ENCODE measurements at places on chromosomes 7 and 10.

DNA sequence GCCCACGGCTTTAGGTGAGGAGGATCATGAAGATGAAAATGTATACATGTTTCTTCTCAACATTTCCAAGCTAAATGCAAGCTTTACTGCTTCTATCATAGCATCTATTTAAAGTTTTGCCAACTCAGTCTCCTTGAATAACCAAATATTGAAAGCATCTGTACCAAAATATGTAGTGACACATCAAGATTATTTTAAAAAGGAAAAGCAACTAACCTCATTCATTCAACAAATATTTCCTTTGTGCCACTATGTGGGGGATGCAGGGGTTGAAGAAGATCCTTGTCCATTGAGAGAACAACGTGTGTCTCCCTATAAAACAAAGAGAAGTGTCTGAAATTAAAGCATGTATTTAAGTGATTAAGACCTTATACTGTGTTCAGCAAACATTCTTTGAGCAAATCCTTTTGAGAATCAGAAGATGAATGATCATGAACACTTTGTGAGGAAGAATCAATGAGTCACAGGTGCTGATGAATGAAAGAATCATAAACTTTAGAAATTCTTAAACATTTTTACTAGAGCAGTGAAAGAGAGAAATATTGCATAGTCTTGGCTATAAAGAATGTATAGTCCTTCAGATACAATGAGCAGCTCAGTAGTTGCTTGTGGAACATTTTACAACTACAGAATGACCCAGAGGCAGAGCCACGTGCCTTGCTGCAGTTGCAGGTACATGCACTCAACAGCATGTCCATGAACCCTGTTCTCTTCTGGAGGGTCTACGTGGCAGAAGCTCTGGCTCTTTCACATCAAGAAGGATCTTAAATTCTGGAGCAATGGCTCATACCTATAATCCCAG, 13.9 kb downstream of the TAS2R60 start:
- DNase-seq: no peak

DNA sequence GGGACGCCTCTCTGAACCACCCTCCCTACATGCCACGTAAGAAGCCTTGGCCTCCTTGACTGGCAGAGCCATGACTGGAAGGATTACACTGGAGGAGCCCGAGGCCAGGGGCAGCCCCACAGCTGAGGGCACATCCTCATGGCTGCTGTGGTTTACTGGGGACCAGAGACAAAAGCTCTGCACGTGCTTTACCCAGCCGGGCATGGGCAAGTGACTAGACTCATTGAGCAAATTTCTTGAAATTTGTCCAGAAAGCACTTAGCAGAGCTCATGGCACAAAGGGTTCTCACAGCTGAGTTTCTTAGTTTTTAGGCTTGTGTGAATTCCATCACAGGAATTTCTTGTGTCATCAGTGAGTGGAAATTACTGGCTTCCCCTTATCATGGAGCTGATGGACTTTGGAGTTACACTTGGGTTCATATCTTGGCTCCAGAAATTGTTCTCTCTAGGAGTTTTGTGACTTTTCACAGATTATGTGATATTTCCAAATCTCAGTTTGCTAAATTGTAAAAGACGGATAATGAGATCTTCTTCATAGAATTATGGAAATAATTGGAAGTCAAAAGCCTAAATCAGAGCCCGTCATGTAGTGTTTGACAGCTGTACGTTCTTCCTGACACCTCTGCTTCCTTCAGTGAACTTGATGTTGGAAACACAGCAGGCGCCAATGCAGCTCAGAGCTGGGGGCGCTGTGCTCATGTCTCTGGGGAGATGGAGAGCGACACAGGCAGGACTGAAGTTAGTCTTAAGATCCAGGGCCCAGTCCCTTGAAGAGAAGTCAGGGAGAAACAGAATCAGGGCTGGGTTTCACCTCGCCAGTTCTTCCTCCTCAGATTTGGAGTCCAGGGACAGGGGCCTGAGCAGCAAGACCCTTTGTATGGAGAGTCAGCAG, 47.7 kb upstream of the MGAM2 start:
- no peak for DNase-seq

GRCh38 chr7:137846827-137847567, at the start of gene DGKI:
TSS of gene DGKI (minus strand) at chr7:137846974.
- DNase-seq: no peak

- DNase-seq: no peak
These were observed 115.1 kb upstream of the AGK start for GRCh38 chr7:141436139-141436538.

DNA sequence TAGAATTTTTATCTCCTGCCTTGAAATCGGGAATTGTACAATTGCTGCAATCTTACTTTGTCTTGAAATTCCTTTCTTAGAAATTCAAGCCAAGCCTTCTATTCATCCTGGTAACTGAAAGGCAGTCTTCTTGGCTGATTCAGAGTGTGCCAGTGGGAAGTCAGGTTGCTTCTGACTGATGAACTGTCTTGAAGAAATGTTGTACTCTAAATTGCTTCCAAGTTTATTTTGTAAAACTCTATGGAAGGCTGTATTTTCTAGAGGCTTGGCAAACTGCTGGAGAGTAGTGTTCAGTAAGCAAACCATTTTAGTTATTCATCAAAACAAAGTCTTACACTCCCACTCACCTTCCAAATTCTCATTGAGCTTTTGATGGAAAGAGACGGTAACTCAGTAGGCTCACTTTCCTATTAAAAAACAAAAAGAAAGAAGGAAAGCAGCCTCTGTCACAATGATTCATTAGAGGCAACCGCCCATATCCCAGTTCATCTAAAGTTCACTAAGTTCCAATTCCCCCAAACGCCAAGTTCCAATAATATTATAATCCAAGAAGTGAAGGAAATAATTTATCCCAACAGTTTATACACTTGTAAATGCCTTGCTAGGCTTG, 187.9 kb upstream of the MALRD1 start:
- no peak for DNase-seq

DNA sequence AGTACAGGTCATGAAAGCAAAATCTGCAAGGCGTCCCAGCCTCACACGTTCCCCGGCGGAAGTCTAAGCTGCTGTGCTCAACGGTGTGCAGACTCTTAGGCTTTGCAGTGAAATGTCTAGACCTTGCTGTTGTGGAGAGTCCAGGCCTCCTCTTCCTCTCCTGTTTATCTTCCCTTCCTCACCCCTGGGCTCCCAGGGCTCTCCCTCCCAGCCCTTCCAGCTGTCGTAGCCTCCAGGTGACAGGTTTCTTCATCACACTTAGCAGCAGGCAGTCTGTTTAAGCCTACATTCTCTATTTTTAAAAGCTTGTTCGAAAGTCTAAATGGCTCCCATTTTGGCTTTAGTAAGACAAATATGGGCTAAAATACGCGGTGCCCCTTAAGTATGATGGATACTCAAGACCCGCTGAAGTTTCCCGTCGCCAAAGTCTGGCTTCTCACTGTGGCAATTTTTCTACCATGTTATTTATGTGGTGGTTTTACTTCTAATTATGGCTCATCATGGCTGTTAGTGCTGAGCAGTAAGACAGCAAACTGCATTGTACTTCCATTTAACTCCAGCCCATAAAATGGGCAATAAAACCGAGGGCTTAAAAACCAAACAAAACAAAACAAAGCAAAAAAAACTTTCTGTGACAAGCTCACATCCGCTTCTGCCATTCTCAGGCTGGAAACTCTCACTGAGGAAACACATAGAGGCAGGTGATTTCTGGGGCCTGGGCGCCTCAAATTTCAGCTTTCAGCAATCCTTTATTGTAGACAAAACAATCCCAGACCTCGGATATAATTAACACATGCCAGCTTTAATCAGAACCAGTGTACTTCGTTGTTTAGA, 243.2 kb downstream of the SNX10 start:
- DNase-seq: peak; percentile 99

- DNase-seq: no peak
These were observed 21.4 kb upstream of the GSDME start for GRCh38 chr7:24778543-24779282.

DNA sequence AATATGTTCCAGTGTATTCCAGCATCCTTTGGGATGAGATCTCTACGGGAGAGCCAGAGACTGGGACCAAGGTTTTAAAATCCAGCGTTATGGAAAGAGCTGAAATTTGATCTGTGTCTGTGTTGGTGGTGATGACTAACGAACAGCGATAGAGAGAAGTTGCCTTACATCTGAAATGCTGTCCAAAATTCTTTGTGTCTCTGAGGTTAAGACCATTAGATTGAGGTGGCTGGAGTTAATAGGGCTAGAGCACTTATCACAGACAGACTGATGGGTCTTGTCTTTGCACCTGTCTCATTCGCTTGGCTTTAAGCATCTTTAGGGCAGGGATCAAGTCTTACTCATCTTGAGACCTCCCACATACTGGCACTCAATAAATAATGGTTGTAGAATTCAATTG, 41.0 kb upstream of the RAPGEF5 start:
- no peak for DNase-seq

DNA sequence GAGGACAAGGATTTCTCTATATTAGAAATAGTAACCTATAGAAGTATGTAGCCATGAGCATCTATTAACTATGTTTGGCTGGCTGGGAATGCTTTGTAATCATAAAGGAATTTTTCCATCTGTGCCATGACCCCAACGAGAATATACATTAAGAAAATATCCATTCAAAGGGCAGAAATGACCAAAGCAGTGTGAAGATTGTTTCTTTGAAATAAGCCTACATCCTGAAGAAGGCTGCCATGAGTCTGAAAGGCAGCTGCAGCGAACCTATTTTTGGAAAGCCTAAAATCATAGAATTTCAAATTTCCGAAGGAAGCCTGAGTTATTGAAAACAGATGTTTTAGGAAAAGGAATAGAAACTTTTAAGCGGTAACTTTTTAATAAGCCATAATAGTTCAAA, 244.2 kb upstream of the FOXK1 start:
- no peak for DNase-seq

DNA sequence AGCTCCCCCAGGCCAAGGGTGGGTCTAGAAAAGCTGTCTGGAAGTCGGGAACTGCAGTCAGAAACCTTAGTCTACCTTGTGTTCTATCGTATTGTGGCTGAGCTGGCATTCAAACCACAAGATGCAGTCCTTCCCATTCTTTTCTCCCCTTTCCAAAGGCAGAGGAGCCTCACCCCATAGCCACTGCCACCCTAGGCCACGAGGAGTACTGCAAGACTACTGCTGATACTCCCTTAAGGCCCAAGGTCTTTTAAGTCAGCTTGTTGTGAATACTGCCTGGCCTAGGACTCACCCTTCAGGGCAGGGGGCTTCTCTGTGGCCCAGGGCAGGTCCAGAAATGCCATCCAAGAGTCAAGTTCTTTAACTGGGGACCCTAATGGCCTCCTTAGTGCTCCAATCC, 214.5 kb upstream of the CNTNAP2 start:
- DNase-seq: no peak

GRCh38 chr10:79442171-79443040, 3.0 kb downstream of the ZCCHC24 start:
- no peak for DNase-seq

DNA sequence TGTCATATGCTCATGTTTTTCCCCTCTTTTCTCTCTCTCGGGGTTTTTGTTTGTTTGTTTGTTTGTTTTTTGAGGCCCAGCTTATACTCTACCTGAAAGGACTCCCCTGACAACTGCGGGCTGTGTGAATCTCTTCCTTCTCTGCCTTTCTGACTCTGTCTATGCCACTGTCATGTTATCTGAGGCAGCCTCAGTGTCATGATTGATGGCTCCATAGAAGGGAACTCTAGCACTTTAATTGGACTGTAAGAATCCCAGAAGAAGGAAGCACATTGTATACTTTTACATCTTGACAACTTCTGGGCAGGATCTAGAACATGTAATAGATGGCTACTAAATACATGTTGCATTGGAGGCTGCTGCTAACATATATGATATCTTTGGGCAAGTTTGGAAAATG, 25.4 kb downstream of the AKR1B15 start:
- DNase-seq: no peak

DNA sequence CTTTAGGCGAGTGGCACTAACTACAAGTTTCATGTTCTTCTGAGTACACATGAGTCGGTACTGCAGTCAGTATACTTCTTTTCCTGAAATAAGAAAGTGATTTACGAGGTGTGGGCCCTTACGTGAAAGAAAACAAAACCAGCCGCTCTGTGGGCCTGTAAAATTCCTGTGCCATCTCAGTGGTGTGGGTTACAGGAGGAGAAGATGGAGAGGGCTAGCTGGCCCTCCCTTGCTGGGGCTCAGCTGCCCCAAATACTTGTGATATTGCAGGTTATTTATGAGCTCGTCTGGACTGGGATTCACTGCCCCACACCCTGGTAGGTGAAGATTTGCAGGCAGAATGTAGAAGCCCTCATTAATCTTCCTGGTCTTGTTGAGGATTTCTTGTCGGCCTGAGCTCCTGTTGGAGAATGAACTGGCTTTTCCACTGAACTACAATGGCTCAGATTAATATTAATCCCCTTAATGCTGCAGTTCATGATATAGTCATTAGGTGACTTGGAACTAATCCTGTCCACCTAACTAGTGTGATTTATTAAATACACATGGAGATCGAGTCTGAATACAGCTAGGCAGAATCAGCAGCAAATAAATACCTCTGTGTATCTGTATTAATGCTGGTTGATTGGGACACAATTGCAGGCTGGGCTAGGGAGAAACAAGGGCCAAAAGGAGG, 68.0 kb downstream of the GBF1 start:
- no peak for DNase-seq

DNA sequence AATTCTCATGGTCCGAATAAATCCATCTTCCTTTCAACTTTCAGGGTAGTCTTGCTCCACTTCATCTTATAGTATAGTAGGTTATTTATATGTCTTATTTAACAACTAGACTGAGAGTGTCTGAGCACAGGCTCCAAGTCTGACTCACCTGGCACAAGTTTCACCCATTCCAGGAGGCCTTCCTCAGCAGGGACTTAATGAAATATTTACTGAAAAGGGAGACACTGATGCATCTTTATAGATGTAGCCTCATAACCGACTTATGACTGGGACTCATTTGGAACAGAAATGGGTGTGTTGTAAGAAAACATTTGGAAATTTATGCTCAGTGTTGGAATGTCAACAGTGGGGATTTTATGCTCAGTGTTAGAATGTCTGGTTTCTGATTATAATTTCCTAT, 59.9 kb downstream of the CH25H start:
- DNase-seq: no peak

DNA sequence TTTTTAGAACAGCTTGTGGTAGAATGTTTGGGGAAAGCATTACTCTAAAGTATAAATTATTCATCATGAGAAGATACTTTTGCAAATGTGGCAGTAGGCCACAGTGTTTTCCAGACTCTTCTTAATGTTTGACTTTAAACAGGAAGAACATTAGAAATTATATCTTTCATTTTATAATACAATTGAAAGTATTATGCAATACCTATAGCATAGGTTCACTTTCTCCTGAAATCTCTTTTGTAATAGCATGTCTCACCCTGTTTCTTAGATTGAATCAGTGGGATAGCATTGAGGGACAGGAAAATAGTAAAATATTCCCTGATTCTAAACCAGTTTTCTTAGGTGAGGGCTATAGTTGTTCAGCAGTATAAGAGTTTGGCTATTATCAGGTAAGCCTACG, 23.1 kb downstream of the ANKIB1 start:
- no peak for DNase-seq

GRCh38 chr7:143299346-143299745, 11.2 kb downstream of the CASP2 start:
- DNase-seq: no peak

Data from NCI-H2081 (cell line).